CD4-positive, alpha-beta T cell treated with Interleukin-12 subunit alpha and Interleukin-12 subunit beta, for 1 hour (primary cell): ENCODE measurements at places on chromosomes 3 and 15.
A peak's percentile ranks its signal among the peaks of the same experiment; 100 is the strongest.

GRCh38 chr3:194744826-194745225 is 59.1 kb downstream of the FAM43A start:
- DNase-seq: no peak

- peak; percentile 93 for DNase-seq
These were observed 55.6 kb downstream of the SMAD3 start for GRCh38 chr15:67120839-67121643.

DNA sequence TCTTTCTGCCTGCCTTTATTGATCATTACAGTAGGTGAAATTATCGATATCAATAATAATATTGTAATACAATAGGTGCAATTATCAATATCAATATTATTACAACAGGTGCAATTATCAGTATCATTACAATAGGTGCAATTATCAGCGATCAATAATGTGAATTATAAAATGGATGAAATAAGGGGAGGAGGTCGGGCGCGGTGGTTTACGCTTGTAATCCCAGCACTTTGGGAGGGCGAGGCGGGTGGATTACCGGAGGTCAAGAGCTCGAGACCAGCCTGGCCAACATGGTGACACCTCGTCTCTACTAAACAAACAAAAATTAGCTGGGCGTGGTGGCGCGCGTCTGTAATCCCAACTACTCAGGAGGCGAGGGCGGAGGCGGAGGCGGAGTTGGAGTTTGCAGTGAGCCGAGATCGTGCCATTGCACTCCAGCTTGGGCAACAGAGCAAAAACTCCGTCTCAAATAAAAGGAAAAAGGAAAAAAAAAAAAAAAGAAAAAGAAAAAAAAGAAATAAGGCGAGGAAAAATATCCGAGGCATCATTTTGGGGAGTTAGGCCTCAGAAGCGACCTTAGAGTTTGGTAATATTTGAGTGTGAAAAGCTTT is 611 bp upstream of the BNIP2 start:
- DNase-seq: peak; percentile 74

GRCh38 chr15:62269504-62269903 is 104.4 kb upstream of the C2CD4B start:
- no peak for DNase-seq

GRCh38 chr15:56184516-56184915 is 59.2 kb downstream of the RFX7 start:
- DNase-seq: no peak

GRCh38 chr3:10160925-10161324 is 3.8 kb upstream of the IRAK2 start:
- no peak for DNase-seq

GRCh38 chr15:50783895-50784294 is 18.4 kb upstream of the SPPL2A start:
- DNase-seq: no peak

DNA sequence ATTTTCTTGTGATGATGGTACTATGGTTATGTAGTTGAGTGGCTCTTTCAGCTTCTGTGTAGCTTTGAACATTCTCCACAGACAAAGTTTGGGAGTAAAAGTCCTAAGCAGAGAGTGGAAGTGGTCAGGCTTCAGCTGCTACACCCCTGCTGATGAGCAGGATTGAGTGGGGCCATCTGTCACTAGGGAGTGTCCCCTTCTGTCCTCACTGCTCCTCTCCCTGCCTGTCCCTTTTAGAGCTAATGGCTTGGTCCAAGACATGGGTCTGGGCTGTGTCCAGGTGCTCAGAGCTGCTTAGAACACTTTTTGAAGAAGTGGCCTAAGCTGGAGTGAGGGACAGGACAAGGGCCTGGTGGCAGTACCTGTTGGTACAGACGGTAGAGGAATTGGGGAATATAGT is 15.1 kb downstream of the MYZAP start:
- DNase-seq: no peak

- DNase-seq: no peak
These were observed 151.7 kb upstream of the IQSEC1 start for GRCh38 chr3:13224967-13225366.

- DNase-seq: no peak
These were observed 41.5 kb downstream of the IDH2 start for GRCh38 chr15:90060797-90061196.

- DNase-seq: no peak
These were observed 6.8 kb upstream of the ADPGK start for GRCh38 chr15:72790302-72790910.

DNA sequence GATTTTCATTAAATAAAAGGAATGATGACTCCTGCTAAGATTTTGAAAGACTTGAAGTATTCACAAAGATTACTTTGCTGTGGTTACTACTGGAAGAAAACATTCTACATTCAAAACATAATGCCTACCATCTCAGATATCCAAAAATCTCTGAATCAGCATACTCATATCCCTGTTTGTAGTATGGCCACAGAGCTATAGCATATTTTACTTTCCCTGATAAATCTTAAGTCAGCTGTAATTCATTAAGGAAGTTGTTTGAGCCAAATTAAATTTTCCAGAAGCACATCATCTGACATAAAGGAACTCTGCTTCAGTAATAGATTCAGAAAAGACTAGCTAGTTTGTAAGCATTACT is 942.0 kb downstream of the ROBO1 start:
- DNase-seq: no peak

GRCh38 chr3:58350627-58351013 is 17.9 kb downstream of the PXK start:
- DNase-seq: no peak

DNA sequence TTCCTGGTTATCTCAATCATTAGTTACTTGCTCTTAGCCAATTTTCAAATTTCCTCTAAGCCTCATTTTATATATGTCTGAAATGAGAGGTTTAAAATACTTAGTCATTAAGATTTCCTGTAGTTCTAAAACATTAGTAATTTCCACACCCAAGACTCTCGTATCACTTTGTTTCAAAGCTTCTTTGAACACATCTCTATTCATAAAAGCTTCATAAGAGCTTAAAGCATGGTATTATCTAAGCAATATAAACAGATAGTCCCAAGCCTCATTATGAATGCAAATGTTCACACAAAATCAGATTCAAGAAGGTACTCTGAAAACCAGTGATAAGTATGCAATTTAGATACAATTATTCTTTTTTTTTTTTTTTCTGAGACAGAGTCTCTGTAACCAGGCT is 217.0 kb downstream of the FMN1 start:
- DNase-seq: no peak

- no peak for DNase-seq
These were observed 30.4 kb upstream of the LRIG1 start for GRCh38 chr3:66531256-66531655.

- no peak for DNase-seq
These were observed 10.4 kb upstream of the SEC13 start for GRCh38 chr3:10331320-10331719.

GRCh38 chr3:178195824-178196223 is 340.4 kb upstream of the KCNMB2 start:
- no peak for DNase-seq
